ENCODE measurements at places on chromosomes 1 and 21.

- no peak for DNase-seq
These were observed 894 bp downstream of the EPB41 start for GRCh38 chr1:28915031-28915895.

- no peak for DNase-seq
These were observed 74.2 kb downstream of the KIRREL1 start for GRCh38 chr1:158067662-158068061.

- no peak for DNase-seq
These were observed 26.8 kb upstream of the BEND5 start for GRCh38 chr1:48803474-48803873.

- no peak for DNase-seq
These were observed 933 bp upstream of the FTCD start for GRCh38 chr21:46156378-46156645.

- DNase-seq: no peak
These were observed 111.6 kb downstream of the ITSN1 start for GRCh38 chr21:33753886-33754285.

DNA sequence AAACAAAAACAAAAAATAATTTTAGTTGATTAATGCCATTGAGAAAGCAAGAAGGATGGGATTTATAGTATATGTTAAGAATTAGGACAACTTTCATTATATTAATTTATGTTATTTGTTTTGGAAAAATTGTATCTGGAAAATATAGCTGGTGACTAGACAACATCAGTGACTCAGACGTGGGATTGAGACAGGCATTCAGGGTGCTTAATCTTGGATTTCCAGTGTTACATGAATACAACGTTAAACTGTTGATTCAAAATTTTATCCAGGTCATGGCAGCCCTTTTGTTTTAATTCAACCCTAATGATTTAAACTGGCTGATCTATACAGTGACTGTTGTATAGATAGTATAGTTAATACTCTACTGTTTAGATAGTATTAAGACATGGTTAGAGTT, 827.1 kb upstream of the B3GALT2 start:
- no peak for DNase-seq

DNA sequence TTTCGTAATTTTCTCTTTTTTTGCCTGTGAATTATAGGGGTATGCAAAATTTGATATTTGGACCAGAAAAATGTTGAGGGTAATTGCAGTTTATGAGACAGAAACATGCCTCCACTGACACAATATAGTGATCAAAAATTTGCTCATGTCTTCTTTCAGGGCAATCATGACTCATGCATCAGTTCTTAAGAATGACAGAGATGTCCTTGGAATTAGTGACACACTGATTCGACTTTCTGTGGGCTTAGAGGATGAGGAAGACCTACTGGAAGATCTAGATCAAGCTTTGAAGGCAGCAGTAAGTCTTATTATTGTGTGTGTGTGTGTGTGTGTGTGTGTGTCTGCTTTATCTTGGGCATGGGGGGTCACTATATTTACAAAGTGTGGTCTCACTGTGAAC, 27.5 kb downstream of the CTH start:
- no peak for DNase-seq

- DNase-seq: no peak
These were observed 41.6 kb downstream of the AK4 start for GRCh38 chr1:65189576-65190115.

- no peak for DNase-seq
These were observed 205.8 kb downstream of the PTPRU start for GRCh38 chr1:29441916-29442668.

DNA sequence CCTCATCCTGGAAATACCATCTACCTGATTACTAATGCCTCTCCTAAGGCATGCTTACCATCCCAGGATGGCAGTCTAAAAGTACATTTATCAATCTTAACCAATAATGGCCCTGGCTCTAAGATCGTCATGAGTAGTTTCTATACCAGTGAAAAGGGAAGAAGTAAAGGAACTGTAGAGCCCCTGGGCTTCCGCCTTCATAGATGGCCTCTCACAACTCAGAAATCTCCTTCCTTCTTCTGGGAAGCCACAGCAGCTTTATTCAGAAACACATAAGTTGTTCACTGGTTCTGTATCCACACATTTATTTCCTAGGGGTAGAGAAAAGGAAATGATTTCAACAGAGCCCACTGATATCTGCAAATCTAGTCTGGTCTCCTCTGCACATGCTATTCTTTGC, 41.0 kb upstream of the CD5L start:
- DNase-seq: peak; percentile 57

DNA sequence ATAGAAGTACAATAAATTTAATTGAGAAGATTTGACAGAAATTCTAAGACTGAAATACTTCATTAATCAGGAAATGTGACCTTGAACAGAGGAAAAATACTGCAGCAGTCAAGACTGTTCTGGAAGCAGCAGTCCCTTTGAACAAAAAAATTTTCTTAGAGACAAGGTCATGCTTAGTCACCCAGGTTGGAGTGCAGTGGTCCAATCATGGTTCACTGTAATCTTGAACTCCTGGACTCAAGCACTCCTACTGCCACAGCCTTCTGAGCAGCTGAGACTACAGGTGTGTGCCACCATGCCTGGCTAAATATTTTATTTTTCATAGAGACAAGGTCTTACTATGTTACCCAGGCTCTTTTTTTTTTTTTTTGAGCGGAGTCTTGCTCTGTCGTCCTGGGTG, 1.9 kb upstream of the CCDC30 start:
- DNase-seq: no peak

- no peak for DNase-seq
These were observed 59.2 kb upstream of the SPAG17 start for GRCh38 chr1:118244194-118244593.

- DNase-seq: peak; percentile 92
These were observed 686 bp downstream of the MIIP start for GRCh38 chr1:12019858-12020509.

DNA sequence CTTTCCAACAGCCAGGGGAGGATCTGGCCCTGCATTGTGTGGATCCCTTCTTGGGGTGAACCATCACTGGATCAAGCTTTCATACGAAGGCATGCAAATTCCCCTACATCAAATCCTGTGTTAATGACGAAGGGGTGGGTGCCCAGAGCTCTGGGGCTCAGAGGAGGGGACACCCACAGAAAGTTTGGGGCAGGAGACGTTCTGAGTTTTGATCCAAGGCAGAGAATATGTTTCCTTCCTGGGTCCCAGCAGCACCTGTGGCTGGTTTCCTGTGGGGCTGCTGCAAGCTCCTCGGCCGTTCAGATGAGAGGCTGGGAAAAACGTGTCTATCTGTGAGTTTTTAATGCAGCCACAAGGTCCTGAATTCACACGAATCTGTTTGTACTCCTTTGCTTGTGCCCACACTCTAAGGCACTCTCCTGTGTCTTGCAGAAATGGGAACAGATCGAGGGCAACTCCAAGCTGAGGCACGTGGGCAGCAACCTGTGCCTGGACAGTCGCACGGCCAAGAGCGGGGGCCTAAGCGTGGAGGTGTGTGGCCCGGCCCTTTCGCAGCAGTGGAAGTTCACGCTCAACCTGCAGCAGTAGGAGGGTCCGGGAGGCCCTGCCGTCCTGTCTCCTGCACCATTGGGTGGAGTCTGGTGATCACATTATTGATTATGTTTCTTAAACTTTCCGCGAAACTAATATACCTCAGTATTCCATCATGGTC, 147.1 kb downstream of the PGBD5 start:
- DNase-seq: no peak

- DNase-seq: no peak
These were observed 167.0 kb upstream of the C1orf174 start for GRCh38 chr1:4066860-4067599.

DNA sequence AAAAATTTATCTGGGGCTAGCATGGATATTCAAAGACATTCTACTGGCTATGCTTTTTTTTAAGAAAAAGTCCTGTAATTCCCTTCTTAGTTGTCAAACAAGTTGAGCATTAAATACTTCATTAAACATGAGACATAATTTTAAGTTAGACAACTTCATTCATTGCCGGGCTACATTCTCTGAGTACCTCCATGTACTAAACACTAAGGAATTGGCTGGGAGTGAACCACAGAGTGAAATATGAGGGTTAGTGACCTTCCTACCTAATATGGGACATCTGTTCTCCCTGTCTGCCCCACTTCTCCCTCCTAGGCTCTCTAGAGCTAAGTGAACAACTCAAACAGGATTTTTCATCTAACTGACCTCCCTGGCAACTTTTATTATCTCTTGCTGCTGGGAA, 370.4 kb downstream of the VAV3 start:
- DNase-seq: no peak

DNA sequence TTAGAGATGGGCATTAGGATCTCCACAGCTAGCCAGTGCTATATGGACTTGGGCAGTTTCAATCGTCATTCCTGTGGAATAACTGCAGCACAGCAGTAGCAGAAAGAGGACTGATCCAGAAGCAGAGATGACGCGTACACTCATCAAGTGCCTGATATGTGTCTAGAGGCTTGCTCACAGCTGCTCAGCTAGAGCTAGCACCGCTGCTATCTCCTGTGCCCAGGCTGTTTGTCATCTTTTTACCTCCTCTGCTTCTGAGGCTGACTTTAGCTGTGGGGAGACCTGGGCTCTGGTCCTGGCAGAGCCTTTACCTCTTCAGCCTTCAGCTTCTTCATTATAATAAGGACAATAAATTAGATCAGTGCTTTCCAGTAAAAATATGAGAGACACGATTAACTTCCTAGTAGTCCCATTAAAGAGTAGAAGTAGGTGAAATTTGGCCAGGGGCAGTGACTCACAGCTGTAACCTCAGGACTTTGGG, 5.3 kb downstream of the TENT5C start:
- DNase-seq: no peak

DNA sequence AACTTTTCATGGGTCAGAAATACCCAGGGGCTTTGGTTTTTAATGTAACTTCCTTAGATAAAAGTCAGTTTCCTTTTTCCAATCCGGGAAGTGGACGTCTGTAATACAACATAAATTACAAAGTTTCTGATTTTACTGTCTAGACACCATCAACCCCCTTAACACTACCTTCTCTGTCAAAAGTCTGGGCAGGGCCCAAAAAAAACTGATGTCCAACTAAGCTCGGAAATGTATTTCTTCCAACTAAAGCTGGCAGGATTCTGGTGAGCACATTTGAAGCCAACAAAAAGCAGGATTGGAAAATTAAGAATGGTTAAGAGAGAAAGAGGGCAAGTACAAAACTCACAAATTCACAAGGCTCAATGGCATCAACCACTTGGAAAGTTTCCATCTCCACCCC, 24.3 kb downstream of the DDAH1 start:
- no peak for DNase-seq

- DNase-seq: no peak
These were observed 412.2 kb downstream of the MATN1 start for GRCh38 chr1:30310966-30311742.

DNA sequence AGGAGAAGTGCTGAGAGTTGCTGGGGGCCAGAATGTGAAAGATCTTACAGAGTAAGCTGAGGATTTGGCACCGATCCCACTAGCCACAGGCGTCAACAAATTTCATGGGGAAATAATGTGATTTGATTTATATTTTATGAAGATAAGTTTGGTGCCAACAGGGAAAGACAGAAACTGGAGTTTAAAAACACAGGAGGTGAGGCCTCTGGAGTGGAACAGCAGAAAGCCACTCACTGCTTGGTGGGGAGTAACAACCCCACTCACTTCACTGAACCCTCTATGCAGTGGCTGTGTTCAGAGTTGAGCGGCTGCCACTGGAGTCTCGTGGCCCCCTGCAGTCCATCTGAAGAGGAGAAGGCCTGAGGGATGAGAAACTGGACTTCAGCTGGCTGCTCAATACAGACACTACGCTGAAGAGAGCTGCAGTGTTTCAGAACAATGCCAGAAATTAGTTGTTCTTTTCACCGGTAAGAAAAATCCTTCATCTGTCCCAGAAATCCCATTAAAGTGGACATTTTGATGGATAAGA, 48.0 kb upstream of the RXRG start:
- no peak for DNase-seq

- no peak for DNase-seq
These were observed 11.6 kb downstream of the JMJD4 start for GRCh38 chr1:227723474-227723873.

GRCh38 chr1:93029317-93029716, 49.8 kb upstream of the MTF2 start:
- no peak for DNase-seq

GRCh38 chr1:31658721-31659120, 14.0 kb upstream of the PEF1 start:
- no peak for DNase-seq

- DNase-seq: no peak
These were observed 67.5 kb downstream of the RIPK4 start for GRCh38 chr21:41699311-41699710.

- no peak for DNase-seq
These were observed 69.5 kb downstream of the PDE9A start for GRCh38 chr21:42722808-42723473.

DNA sequence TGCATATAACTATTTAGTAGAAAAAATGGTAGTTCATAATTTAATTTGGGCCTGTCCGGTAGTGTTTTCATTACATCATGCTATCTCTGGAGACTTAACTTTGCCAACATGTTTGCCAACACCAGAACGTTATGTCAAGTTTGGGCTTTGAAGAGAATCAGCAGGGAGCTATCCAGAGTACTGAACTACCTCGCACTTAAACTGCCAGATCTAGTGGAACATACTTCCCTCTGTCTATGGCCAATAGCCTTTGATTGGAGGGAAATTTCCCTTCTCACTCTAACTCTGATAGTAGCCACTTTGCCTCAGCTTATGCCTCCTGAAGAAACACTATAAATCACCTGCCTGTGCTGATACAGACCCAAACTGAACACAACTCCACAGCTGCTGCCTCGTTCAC, 10.0 kb downstream of the LRRC53 start:
- no peak for DNase-seq

DNA sequence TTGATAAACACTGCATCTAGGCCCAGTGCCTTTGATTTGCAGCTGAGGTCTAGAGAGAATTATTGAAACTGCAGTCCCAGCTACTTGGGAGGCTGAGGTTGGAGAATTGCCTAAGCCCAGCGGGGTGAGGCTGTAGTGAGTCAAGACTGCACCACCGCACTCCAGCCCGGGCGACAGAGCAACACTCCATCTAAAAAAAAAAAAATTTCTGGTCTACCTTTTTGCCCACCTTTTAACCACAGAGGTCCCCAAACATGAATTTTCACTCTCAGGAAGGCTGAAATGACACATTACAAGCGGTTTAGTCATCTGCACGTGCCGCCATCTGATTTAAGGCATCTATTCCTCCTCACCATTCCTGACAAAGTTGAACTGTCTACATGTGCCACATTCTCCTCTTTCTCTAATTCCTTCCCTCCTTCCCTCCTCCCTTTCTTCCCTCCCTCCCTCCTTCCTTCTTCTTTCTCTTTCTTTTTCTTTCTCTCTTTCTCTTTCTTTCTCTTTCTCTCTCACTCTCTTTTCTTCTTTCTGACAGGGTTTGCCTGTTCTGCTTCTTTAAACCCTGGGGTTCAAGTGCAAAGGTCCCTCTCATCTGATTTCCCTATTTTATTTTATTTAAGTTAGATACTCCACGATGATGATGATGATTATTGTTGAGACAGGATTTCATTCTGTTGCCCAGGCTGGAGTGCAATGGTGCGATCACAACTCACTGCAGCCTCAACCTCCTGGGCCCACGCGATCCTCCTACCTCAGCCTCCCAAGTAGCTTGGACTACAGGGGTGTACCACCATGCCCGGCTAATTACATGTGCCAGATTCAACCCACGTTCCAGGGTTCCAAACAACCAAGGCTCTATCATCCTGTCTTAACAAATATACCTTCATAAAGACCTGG, 3.0 kb upstream of the SOD1 start:
- DNase-seq: no peak
